HFF-Myc (cell line): ENCODE measurements at places on chromosomes 16 and 17.

DNA sequence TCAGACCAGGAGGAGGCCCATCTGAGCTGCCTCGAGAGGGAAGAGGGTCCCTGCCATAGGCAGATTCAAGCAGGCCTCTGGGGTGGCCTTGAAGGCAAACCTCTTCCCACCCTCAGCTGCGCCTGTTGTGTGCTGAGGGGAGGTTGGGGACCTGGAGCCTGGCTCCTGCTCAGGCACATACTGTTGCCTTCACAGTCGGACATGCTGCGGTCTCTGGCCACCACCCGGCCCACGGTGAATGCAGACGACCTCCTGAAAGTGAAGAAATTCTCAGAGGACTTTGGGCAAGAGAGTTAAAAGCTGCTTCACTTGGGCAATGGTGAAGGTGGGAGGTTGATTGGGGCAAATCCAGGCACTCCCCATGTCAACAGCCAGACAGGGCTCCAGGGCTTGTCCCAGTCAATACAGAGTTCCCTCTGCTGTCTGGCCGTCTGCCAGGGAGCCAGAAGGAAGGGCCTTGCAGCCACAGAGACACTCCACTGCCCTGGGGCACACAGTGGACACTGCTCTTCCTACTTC lies 6.3 kb downstream of the PDF start:
- DNase-seq = no peak

- DNase-seq = no peak
Observed at GRCh38 chr16:52521570-52521969, 25.4 kb downstream of the TOX3 start.

- no peak for DNase-seq
Observed at GRCh38 chr16:12600116-12600515, 203.6 kb downstream of the CPPED1 start.

GRCh38 chr16:9123871-9124270 lies 32.4 kb downstream of the HAPSTR1 start:
- DNase-seq = no peak

- no peak for DNase-seq
Observed at GRCh38 chr16:24302636-24303035, 46.5 kb downstream of the CACNG3 start.

- DNase-seq = no peak
Observed at GRCh38 chr17:42720996-42721583, 23.8 kb downstream of the EZH1 start.

- DNase-seq = no peak
Observed at GRCh38 chr17:47652570-47652969, 2.9 kb downstream of the KPNB1 start.

DNA sequence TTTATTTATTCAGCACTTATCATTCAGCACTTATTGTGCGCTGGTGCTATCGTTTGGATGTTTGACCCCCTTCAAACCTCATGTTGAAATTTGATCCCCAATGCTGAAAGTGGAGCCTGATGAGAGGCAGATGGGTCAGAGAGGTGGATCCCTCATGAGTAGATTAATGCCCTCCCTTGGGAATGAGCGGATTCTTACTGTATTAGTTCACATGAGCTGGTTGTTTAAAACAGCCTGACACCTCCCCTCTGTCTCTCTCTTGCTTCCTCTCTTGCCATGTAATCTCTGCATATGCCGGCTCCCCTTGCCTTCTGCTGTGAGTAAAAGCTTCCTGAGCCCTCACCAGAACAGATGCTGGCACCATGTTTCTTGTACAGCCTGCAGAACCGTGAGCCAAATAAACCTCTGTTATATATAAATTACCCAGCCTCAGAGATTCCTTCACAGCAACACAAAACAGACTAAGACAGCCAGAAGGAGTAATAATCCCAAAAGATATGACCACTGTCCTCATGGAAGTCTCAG lies 111.1 kb downstream of the CACNG3 start:
- DNase-seq = no peak

- no peak for DNase-seq
Observed at GRCh38 chr16:88888461-88889387, 22.3 kb upstream of the PABPN1L start.

GRCh38 chr16:47634727-47635126 lies 173.6 kb downstream of the PHKB start:
- no peak for DNase-seq

DNA sequence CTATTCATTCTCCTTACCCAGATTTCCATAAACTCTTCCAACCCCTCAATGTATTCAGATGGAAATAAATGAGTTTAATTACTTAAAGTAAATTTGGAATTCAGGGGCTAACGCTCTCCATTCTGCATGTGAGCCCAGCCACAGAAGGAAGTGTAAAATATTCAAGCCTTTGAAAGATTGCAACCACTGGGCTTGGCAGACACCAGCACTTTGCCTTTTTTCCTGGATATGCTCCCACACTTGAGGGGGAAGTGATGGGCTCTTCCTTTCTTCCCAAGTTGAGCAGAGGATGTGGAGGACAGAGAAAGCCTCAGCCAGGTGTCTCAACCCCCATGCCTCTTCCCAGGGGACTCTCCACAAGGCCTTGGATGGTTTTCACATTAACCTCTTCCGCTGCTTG lies 825.1 kb upstream of the EEF2KMT start:
- no peak for DNase-seq

DNA sequence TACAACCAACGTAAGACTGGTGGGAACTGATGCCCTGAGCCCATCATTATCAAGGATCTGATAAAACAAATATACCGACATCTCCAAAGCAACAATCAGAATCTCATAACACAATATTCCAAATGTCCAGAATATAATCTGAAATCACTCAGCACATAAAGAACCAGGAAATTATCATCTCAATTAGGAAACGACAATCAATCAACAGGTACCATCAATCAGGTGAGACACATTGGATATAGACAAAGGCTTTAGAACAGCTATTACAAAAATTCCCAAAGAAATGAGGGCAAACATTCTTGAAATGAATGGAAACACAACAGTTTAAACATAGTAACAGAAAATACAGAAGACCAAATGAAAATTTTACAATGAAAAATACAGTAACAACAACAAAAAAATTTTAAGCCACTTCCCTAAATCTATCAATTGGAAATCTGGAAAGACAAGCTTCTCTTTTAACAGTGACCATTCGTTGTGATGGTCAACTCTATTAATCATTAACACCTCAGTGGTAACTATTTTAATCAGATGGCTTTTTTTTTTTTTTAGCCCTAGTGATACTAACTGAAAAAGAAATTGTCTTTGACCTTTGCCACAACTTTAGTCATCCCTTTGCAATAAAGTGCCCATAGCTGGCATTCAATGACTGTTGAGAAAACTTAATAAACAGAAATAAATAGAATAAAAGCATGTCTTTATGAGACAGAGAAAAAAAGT lies 70.4 kb downstream of the USP32 start:
- DNase-seq = no peak

- no peak for DNase-seq
Observed at GRCh38 chr16:4315186-4316107, at the start of gene GLIS2. Gene GLIS2 (plus strand): TSS chr16:4316067. CDS start chr16:4332281, 16,214 bp downstream.

DNA sequence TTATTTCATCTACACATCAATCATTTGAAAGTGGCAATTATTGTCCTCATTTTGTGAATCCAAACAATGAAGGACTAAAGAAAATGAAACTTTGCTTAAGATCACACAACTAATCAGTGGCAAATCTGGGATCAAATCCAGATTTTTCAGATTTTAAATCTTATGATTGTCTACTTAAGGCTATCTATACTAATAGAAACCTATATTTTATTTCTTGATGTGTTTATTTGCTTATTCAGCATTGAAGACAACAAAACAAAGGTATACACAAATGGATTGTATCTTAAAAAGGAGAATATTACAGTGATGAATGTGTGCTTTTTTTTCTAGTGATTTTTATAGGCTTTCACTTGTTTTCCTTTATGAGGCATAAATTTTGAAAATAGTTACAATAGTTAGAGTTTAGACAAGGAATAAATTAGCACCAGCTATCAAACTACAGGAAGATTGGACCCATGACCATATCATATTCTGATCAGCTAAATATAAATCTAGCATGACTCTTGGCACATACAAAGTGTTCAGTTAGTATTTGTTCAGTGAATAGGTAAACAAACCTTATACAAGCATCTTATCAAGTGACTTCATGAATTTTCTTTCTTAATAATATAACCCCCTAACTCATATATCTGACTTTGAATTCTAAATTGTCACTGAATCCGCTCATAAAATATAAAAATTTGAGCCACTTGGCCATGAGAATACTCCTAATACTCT lies 20.5 kb downstream of the VMP1 start:
- DNase-seq = no peak

DNA sequence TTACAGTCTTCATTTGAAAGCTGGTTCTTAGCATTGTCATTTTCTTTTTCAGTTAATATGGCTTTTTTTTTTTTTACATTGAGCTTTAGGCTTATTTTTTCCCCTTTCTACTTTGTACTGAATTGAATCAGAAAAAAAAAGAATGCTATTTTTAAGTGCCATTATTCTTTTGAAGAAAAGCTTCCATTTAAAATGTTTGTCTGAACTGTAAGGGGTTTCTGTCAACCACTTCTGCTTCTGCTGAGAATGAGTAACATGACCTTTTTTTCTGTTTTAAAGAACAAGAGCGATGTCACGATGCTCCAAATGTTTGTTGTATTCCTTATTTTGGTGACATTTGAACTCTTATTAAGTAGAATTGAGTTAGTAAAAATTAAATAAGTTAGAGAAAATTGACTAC lies 50.0 kb downstream of the MRTFB start:
- no peak for DNase-seq

DNA sequence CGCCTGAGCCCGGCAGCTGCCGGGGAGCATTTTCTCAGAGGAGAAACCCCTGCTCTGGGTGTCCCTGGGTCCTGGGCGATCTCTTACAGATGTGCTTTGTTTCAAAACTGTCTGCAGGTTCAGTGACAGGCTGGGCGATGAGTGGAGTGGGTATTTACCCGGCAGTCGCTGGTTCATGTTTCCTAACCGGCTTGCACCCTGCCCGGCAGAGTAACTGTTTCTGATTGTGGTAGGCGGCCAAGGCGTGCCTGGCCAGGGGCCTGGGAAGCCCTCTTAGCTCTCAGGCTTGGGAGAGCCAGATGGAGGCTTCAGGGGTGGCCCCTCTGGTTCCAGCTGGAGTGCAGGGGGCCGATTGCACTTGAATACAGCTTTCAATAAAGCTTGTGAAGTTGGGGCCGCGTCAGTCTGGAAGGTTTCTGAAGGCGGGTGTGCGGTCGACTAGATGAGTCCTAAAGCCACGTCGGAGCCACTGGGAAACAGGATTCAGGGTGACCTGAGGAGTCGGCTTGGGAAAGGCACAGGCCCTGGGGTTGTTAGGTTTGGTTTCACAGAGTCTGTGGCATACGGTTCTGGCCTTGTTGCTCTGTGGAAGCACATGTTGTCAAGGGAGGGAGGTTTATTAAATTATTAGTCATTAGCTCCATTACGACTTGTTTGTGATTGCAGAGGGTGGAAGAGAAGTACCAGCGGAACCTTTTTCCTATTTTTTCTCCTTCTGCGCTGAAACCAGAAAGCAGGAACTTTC lies 1.4 kb downstream of the BAIAP2 start:
- DNase-seq = no peak

DNA sequence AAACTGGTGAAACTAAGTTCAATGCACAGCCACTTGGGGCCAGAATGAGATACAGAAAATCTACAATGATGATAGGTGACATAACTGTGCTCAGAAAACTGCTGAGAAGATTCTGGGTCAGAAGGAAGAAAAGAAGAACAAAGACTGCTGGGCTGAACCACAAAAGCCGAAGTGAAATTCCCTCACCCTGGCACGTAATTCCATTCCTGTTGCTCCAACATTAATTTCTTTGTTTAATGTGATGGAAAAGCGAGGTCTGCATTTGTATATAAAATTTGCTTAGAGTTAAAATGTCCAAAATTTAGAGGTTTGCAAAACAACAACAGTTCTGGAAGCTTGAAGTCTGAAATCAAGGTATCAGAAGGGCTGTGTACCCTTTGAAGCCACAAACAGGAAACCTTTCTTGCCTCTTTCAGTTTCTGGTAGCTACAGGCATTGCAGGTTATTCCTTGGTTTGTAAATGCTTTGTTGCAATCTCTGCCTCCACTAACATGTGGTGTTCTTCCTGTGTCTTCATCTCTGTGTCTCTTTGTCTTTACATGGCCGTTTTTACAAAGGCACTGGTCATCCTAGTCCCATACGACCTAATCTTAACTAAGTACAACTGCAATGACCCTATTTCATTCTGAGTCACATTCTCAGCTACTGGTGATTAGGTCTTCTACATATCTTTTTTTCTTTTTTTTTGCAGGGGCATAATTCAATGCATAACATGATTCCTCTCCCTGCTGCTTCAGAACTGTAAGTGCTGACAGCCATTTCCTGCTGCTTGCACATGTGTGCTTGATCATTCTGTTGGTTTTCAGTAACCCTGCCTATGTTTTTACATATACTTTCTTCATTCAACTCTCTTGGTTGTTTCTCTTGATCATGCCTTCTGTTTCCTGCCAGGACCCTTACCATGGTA lies 603.0 kb upstream of the CDH8 start:
- no peak for DNase-seq

GRCh38 chr16:11824362-11824761 lies 27.0 kb downstream of the RSL1D1 start:
- no peak for DNase-seq

DNA sequence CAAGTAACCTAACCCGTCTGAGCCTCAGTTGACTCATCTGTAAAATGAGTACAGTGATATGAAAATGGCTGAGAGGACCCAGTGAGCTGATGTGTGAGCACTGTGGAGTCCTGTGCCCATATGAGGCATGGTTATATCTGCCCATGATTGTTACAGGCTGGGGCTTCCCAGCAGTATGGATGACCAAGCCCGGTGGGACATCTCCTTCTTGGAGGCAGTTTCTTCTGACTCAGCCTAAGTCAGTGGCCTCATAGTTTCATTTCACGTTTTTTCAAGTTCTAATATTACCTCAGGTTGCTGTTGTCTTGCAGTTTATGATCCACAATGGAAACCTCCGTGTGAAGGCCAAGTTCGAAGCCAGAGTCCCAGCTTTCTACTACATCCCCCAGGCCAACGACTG lies 4.8 kb downstream of the ADAP2 start:
- no peak for DNase-seq

DNA sequence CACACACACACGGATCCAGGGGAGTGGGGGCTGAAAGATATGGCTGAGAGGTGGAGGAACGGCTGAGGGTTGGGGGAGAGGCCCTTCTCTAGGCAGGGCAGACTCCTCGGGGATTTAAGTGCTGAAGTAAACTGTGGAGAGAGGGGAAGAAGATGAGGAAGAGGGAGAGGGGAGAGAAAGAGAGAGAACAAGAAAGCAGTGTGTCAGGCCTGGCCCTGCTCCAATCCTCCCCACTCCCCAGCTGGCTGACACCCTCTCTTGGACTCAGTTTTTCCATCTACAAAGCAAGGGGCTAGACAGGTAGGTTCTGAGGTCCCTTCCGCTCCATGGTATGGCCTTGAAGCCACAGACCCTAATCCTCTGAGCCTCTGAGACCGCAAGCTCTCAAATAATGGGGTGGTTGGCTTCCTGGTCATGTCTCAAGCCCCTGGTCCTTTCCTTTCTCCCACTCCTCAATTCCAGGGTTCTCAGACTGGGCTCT lies 2.0 kb downstream of the VAMP2 start:
- DNase-seq = no peak
